ENCODE measurements at places on chromosomes 4 and X.
A peak's percentile ranks its signal among the peaks of the same experiment; 100 is the strongest.

DNA sequence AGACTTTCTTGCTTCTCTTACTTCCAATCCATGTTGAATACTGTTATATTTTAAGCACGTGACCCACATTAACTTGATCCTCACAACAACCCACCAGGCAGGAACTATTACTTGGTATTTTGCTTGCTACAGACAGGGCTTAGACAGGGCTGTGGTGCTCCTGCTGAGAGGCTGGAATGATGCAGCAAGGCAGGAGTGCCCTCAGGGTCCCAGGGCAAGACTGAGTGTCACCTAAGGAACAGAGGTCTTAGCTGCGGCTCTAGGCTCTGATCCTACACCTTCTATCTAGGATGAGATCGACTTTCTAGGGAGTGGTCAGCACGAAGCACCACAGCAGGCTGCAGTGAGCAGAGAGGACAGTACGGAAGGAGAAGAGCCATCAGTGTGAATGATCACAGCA is 20.0 kb downstream of the TAPT1 start:
- no peak for DNase-seq

DNA sequence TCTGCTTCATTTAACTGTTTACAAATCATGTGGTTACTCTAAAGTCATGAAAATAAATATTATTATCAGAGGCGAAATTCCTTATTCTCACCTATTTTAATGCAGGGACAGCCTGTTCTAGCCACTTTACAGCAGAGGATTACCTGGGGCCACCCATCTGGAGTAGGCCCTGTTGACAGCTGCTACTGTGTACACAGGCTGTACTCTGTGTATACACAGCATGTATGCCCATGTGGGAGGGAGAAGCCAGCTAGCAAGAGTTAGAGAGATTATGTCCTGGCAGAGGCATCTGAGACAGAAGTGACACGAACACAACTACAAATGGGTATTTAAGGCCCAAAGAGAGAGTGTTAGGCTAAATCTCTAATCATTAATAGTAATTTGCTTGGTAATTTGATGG is 62.1 kb downstream of the GPRIN3 start:
- no peak for DNase-seq

- no peak for DNase-seq
Measured at GRCh38 chr4:159606835-159607234, 504.0 kb downstream of the RAPGEF2 start.

DNA sequence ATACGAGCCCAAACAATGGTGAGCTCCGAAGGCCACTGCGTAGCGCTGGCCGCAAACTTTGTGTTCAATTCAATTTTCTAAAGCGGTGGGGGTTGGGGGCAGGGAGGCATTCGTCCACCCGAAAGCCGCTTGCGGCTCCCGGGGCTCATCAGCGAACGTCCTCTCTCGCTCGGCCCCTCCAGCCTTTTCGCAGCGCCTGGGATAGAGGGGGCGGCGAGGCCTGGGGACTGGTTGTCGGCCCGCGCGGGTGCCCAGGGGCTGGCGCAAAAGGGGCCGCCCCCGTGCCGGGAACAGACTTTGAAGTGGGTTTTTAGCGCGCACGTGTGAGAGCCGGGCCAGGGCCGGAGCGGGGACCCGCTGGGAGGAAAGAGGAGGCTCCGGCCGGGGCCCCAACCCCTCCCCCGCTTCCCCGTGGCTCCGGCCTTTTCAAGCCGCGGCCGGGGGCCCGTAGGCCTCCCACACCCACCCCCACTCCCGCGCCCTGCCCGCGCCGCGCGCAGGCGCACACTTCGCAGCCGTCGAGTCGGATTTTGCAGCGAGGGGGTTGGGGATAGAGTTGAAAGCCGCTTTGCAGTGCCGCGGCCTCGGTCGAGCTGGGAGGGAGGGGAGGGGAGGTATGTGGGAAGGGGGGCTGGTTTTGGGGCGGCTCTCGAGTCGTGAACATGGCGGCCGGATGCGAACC is 8.3 kb downstream of the ZIC3 start:
- no peak for DNase-seq

DNA sequence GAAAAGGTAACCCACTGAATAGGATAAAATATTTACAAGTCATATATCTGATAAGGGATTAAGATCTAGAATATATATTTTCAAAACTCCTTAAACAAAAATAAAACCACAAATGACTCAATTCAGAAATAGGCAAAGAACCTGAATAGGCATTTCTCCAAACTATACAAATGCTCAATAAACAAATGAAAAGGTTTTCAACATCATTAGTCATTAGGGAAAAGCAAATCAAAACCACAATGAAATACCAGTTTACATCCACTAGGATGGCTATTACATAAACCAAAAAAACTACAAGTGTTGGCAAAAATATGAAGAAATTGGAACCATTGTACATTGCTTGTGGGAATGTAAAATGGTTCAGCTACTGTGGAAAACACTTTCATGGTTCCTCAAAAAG is 167.0 kb upstream of the GALNT7 start:
- no peak for DNase-seq

DNA sequence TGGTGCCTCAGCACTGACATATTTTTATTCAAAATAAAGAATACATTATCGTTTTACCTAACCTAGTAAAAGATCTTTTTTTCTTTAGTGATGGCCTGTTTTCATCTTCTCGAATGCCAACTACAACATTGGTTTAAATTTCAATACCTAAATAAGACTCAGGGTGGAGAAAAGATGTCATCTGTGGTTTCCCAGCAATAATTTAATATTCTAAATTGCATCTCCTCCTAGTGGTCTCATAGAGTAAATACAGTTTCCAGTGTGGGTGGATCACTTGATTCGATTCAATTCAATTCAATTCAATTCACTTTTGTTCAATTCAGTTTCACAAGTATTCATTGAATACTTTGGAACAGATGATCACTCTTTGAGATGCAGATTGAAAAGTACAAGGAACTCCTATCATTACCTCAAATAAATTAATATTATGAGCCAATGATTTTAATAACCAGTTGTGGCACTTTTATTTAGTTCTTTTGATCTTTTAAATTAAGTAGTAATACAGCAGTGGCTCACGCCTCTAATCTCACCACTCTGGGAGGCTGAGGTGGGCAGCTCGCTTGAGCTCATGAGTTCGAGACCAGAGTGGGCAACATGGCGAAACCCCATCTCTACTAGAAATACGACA is 427.2 kb downstream of the FAT4 start:
- DNase-seq: no peak

GRCh38 chr4:84401701-84402306 is 97.3 kb downstream of the NKX6-1 start:
- DNase-seq: no peak

- DNase-seq: no peak
Measured at GRCh38 chrX:30008031-30008430, 207.3 kb upstream of the MAGEB2 start.

GRCh38 chr4:73844806-73845205 is 8.3 kb upstream of the PF4V1 start:
- DNase-seq: no peak

- peak; percentile 87 for DNase-seq
Measured at GRCh38 chrX:1581132-1581531, 10.3 kb upstream of the AKAP17A start.

DNA sequence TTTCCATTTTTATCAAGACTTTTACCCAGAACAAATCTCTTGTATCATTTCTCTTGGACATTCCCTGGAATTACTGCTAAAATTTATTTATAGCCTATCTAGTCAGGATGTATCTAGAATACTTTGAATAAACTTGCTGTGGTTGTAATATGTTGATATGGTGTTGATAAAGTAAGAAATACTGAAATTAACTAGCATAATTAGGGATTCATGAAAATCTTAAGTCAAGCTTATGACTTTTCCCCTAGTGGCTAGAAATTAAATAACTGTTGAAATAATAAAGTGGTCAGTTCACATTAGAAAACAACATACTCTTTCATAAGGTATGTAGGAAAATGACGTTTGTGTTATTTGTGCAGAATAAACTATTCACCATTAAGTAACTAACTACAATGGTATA is 73.1 kb upstream of the ANKRD50 start:
- no peak for DNase-seq

DNA sequence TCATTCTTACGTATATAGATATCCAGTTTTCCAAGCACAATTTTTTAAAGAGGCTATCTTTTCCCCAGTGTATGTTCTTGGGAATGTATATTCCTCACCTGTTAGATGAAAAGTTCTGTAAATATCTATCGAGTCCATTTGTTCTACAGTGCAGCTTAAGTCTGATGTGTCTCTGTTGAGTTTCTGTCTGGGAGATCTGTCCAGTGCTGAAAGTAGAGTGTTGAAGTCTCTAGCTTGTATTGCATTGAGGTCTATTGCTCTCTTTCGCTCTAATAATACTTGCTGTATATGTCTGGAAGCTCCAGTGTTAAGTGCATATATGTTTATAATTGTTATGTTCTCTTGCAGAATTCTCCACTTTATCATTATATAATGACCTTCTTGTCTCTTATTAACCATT is 373.1 kb downstream of the PPARGC1A start:
- no peak for DNase-seq

DNA sequence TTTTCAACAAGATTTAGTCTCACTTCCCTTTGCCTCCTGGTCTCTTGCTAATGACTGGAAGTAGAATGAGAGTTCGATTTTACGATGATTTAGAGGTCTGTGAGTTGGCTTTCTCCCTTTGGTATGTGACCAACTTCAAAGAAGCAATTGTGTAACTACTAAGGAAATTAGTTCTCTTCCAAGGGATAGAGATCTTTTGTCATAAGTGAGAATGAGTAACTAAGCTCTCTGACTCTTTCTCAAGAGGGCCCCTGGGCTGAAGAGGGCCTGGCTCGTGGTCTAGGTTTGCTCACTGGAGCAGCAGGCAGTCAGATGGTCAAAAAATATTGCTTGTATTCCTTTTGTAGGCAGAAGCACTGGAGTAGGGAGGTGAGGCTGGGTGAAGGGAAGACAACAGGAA is 176.3 kb downstream of the ENOX2 start:
- no peak for DNase-seq

GRCh38 chrX:136823175-136823574 is 42.4 kb upstream of the ARHGEF6 start:
- no peak for DNase-seq

- no peak for DNase-seq
Measured at GRCh38 chr4:72842323-72842722, 227.2 kb downstream of the COX18 start.

GRCh38 chrX:142663330-142664095 is 362.2 kb upstream of the SPANXN4 start:
- DNase-seq: no peak

DNA sequence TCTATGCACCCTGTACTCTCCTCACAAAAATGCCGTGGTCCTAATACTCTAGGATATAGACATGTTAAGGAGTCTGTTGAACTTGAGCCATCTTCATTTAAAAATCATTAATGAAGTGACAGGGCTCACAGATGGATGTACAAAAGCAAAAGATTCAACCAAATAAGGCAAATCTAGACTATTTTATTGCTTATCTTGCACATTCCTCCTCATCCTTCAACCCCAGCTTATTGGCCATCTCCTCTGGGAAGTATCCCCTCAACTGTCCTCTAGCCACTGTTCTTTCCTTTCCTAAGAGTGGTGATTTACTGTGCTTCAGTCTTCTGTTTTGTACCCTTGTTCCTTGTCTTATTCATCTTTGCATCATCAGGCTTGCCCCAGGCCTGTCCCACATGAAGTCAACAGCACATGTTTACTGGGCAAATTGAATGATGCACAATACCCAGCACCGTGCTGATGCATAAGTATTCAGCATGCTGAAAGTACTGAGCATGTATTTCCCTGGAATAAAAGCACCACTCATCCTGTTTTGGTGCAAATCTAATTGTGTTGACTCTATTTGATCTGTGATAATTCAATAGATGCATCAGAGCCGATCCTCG is 287.3 kb upstream of the CLNK start:
- no peak for DNase-seq

DNA sequence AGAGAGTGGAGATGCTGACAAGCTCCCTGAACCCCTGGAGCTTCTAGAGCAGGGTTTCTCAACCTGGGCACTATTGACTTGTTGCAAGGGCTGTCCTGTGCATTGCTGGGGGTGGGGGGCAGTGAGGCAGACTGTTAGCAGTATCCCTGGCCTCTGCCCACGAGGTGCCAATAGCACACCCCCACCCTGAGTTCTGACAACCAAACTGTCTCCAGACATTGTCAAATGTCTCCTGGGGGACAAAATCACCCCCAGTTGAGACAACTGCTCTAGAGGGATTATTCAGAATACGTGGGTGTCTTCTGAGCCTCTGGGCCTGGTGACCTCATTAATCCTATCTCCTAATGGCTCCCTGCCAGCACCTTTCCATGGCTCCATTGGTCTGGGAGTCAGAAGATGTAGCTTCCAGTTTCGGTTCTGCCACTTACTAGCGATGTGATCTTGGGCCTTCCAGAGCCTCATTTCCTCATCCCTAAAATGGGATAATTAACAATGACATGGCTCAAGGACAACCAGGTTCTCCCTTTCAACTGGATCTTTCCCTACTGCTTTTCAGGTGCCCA is 17.6 kb upstream of the PJA1 start:
- DNase-seq: peak; percentile 21

DNA sequence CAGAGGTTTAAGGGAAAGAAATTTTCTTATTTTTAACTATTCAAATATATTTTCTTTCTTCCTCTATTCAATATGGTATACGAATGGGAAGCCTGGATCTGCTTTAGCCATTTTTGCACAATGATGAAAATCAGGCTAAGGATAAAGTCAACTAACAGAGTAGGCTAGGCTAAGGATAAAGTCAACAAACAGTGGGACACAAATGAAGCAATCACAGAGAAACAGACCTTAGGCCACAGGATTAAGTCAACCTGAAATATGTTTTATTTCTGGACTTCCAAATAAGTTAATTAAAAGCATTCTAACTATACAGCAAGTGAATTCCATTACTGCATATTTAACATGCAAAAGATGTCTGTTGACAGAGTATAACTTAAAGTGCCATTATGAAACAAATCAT is 17.0 kb downstream of the DYNLT3 start:
- no peak for DNase-seq

- no peak for DNase-seq
Measured at GRCh38 chr4:93897559-93897958, 69.0 kb downstream of the ATOH1 start.

- DNase-seq: no peak
Measured at GRCh38 chrX:12929701-12930100, 23.3 kb downstream of the TLR8 start.

DNA sequence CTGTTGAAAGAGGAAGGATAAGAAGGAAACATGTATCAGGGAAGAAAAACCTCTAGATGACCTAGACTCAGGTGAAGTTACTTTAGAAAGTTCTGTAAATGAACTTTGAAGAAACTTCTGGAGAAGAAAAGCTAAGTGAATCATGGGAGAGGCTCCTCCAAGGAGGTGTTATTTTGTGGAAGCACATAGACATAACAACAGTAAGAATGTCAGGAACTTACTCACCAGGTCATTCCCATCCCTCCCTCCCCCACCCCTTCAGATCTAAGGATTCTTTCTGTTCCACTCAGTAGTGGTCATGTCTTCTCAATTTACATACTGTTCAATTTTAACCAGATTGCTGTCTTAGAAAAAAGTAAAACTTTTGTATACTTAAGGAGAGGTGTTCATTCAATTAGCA is 310.5 kb upstream of the DDX53 start:
- no peak for DNase-seq
